Cerebellar nuclear complex (tissue), 1 donor: ENCODE measurements at places on chromosomes 16 and 17.

DNA sequence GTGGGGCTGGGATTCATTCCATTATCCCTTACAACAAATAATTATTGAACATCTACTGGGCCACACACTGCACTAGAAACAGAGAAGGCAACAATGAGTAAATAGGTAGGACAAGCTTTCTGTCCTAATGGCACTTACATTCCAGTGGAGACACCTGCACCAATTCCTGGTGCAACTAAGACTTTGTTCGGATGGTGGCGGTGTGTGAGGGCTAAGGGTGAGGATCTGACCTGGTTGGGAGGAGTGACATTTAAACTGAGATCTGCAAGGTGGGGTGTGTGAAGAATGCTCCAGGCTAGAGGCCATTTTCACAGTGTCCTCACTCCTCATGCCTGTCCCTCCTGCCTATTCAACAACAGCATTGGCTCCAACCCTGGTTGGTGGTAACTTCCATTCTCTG is 510.0 kb downstream of the XYLT1 start:
- DNase-seq, result no peak

DNA sequence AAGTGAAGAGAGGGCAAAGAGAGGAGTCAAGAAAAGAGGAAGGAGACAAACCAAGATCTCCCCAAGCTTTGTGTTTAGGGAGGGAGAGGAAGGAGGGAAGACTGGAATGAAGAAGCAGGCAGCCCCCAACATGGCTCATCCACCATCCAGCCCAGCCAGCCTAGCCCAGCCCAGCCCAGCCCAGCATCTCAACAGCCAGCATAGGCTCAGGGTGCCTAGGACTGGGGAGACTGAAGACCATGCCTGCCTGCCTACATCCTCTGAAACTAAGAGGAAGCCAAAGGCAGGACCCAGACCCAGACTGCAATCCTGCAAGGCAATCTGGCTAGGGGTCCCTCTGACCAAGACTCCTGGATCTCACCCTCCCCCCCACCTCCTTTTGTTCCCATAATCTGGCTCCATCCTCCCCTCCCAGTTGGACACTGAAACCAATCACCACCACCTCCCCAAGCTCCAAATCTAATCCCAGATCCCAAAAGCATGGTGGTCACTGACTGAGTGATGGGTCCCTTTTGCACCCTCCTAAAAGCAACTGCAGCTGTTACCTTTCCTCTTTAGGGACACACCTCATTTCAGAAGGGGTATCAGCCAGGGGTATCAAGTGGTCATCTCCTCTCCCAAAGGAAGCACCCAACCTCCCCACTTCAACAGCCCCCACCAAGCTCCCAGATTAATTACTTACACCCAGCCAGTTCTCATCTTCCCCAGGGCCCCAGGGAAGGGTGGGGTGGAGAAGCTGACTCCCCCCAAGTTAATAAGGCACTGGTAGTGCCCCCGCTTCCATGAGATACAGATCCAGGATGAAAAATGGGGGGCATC is 1.2 kb downstream of the HDAC5 start:
- no peak for DNase-seq

GRCh38 chr17:71252436-71252835 is 868.4 kb upstream of the SOX9 start:
- DNase-seq, result no peak

GRCh38 chr16:969508-970385 is 1.0 kb downstream of the LMF1 start:
- DNase-seq, result no peak

DNA sequence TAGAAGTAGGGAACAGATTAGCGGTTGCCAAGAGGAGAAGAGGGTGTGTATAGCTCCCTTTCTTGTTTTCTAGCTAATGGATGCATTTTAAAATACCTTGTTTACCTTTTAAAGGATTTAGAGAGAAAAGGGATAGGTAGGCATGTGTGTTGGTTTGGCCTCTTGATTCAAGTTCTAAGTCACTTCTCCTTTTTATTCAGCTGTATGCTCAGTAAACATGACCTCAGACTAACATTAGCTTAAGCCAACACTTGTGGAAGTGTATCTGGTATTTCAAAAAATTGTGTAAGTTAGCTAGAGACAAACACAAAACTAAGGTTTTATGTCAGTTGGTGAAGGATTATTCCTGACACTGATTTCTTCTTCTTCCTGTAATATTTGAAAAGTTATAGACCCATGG is 204.1 kb upstream of the NOG start:
- no peak for DNase-seq

DNA sequence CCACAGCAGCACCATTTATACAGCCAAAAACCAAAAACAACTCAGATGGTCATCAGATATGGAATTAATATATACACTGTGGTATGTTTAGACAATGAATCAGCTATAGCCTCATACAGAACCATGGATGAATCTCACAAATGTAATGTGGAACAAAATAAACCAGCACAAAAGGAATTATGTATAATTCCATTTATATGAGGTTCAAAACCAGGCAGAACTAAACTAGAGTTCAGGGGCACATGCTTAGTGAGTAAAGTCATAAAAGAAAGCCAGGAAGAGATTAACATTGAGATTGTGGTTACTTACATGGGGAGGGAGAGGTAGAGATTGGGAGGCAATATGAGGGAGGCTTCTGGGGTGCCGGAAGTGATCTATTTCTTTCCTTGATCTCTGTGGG is 231.1 kb downstream of the COPRS start:
- no peak for DNase-seq

DNA sequence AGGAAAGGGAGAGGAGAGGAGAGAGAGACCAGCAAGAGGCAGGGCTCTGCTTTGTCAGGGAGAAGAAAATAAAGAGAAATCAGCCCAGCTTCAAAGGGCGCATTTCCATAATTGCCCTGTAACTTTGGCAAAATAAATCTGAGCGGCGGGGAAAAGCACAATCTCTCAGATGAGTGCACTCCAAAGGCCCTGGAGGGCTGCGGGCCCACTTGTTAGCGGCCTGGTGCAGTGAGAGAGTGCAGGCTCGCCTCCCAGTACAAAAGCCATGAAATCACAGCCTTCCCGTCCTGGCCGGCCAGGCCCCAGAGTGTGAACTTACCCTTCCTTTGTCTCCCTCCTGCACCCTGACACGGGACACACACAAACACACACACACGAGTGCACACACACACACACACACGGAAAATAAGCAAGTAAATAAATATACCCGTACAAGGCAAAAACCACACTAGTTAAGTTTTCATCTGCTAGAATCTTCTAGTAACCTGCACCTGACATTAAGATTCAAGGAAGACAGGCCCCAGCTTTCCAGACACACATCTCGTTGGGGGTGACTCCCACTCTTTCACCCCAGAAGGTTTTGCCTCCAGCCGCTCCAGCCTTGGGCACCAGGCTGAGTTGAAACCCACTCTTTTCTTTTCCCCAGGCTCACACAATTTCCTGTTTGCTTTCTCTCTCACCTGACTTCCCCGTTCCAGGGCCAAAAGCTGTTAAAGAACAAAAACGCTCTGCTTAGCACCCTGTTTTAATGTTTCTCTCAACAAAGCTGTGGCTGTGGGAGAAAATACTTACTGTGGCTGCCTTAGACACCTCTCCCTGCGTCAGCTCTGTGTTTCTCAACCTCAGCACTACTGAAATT is 8.5 kb downstream of the IRX3 start:
- no peak for DNase-seq

DNA sequence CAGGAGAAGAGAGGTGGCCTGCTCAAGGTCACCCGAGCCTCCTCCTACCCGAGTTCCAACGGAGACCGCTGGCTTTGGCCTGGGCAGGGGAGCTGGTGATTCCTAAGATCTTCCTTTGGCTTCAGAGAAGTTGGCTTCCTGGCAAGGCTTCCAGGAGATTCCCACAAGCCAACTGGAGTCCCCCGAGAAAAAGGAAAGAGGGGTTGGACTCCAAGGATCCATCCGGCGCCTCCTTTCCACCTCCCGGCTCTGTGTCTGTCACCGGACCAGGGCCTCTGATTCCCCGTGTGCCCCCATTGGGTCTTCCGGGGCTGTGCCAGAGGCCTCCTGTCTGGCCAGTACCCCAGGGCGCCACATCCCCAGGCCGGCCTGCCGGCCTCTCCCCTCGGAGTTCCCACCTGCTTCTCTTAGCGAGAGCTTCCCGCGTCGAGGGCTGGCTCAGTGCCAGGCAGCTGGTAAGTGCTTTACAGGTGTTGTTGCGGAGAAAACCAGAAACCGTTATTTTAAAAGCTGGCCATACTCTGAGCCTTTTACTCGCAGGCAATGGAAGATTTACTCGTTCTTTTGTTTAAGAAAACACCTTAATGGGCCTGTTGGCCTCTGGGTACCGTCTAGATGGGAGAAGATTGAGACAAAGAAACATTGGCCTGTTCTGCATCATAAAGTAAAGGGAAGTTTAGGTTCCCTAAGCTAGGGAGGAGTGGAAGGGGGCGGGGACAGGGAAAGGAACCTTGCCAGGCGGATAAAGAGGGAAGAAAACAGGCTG is 258.4 kb upstream of the SDK2 start:
- no peak for DNase-seq

GRCh38 chr16:23317266-23317661 is 15.2 kb downstream of the SCNN1B start:
- DNase-seq, result no peak

DNA sequence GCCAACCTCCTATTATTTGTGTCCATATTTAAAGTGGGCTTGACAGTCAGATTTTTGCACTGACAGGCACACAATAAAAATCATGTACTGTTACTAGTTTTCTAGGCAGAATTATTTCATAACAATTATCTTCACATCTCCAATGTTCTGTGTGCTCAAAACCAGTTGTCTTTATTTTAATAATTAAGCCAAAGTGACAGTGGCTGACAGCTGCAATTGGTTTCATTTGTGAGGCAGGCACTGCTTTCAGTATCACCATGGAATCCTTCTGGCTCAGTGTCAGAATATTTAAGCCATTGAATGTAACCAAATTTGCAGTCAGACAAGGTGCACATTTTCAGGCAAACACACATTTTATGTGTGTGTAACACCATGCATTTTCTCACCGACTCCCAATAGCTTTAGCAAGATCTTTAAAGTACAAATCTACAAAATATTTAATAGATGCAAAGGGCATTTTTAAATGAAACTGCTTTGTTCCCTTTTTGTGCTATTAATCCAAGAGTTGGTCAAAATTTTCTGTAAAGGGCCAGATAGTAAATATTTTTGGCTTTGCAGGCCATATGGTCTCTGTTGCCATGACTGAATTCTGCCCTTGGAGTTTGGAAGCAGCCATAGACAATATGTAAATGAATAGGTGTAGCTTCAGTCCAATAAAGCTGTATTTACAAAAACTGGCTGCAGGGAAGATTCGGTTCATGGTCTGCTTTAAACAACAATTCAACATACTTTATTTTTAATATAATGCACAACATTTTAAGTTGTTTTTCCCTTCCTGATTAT is 486.0 kb downstream of the KCNJ2 start:
- DNase-seq, result no peak

- DNase-seq, result no peak
Observed at GRCh38 chr16:34801875-34802274, 1342.5 kb downstream of the TP53TG3F start.

GRCh38 chr16:73669535-73670274 is 621.8 kb upstream of the ZFHX3 start:
- no peak for DNase-seq

GRCh38 chr17:80858301-80859001 is 133.2 kb upstream of the CHMP6 start:
- no peak for DNase-seq

DNA sequence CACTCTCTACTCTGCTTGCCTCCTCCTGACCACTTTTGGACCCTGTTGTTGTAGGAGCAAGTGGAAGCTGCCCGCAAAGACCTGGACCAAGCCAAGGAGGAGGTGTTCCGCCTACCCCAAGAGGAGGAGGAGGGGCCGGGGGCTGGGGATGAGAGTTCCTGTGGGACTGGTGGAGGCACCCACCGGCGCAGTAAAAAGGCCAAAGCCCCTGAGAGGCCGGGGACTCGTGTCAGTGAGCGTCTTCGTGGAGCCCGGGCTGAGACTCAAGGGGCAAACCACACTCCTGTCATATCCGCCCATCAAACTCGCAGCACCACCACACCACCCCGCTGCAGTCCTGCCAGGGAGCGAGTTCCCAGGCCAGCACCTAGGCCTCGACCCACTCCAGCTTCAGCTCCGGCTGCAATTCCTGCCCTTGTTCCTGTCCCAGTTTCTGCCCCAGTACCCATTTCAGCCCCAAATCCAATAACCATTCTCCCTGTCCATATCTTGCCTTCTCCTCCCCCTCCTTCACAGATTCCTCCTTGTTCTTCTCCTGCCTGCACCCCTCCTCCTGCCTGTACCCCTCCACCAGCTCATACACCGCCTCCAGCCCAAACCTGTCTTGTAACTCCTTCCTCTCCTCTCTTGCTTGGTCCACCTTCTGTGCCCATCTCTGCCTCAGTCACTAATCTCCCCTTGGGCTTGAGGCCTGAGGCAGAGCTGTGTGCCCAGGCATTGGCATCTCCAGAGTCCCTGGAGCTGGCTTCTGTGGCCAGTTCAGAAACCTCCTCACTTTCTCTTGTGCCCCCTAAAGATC is 11.0 kb upstream of the PHKG2 start:
- DNase-seq, result no peak

DNA sequence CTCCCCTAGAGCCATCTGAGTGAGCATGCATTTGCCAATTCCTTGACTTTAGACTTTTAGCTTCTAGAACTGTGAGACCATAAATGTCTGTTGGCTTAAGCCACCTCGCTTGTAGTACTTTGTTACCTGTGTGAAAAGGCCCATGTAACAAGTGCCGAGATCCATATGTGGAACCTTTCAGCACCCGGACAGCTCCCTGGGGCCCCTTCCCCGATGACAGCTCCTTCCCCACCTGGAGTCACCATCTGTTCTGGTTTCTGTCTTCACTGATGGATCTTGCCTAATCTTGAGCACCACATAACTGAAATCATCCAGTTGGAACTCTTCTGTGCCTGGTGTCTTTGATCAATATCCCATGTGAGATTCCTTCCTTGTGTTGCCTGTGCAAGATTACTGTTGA is 78.9 kb upstream of the EEF2KMT start:
- no peak for DNase-seq

DNA sequence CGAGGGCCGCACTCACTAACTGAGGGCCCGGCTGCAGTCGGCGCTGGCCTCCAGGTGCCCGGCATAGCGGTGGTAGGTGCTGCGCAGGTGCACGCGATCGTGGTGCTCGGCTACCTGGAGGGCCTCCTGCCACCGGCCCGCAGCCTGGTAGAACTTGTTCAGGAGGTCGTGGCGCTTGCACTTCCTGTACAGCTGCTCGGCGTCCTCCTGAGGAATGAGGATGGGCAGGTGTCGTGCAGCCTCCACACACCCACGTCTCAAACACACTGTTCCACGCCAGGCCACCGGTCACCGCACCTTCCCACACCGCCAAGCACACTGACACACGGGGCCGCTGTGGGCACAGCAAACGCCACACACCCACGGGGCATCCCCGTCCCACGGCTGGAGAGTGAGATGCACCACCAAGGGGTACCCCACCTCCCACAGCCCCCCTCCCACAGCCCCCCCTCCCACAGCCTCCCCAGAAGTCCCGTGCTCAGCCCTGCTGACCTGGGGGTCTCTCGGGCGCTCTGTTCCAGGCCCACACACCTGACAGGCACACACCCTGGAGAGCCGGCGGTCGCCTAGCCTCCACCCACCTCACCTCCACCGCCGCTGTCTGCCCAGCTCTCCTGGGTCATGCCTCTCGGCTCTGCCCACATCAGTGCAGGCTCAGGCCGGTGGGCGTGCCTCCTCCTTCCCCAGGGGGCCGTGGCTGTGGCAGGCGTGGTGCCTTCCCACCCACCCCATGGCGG is 7.4 kb upstream of the TMEM204 start:
- DNase-seq, result no peak
